ENCODE measurements at places on chromosomes 2 and 18.

DNA sequence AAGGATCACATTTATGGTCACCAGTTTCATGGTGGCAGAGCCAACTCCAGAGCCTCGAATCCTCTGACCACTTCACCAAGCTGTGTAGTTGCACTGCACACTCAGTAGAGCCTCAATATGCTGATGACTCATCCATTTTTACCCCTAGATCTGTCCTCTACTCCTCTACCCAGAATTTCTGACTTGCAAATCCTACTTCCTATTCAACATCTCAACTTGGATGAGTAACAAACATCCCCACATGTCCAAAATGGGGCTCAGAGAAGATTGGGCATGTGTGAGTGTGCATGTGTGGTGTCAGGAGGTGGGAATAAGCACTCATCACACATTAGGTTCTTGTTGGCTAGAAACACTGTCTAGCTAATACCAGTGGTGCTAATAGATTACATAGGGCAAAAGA, 57.8 kb upstream of the IGFBP2 start:
- no peak for DNase-seq

- no peak for DNase-seq
Observed at GRCh38 chr2:176167398-176167797, 10.3 kb downstream of the HOXD3 start.

DNA sequence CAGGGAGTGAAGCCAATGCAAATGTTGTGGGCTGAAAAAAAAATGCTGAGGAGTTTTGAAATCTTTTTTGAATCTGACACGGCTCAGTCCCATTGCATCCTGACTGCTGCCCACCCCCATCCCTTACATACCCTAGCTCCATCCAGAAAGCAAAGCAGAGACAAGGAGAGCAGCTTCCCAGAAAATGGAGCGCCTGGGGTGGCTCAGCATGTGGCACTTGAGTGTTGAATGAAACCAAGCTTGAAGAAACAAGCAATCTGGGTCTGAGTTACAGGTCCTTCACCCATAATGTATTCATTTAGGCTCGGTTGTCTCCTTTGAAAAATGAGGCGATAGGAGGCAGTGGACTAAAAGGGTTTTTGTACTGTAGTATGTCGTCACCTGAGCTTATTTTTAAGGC, 244.2 kb upstream of the ACVR2A start:
- DNase-seq, result no peak

GRCh38 chr2:14261771-14262170, 370.7 kb upstream of the LRATD1 start:
- no peak for DNase-seq

- DNase-seq, result no peak
Observed at GRCh38 chr18:74873629-74874028, 276.0 kb downstream of the ZNF407 start.

- DNase-seq, result no peak
Observed at GRCh38 chr2:66888791-66889631, 454.1 kb downstream of the MEIS1 start.

DNA sequence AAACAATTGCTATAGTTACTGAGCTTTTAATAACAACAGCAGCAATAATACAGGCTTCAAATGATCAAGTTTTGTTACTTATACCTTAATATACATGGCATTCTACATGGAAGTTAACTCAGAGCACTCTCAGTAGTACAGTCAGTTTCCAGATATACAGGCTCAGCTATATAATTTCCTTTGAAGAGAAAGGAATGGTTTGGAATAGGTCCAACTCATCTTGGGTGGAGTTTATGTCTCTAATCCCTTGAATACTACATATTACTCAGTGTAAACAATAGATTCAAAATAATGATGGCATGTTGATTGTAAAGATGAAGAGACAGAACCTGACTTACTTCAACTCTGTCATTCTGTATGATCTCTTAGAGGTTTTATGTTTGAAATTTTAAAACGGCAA, 174.9 kb downstream of the EPHA4 start:
- no peak for DNase-seq

DNA sequence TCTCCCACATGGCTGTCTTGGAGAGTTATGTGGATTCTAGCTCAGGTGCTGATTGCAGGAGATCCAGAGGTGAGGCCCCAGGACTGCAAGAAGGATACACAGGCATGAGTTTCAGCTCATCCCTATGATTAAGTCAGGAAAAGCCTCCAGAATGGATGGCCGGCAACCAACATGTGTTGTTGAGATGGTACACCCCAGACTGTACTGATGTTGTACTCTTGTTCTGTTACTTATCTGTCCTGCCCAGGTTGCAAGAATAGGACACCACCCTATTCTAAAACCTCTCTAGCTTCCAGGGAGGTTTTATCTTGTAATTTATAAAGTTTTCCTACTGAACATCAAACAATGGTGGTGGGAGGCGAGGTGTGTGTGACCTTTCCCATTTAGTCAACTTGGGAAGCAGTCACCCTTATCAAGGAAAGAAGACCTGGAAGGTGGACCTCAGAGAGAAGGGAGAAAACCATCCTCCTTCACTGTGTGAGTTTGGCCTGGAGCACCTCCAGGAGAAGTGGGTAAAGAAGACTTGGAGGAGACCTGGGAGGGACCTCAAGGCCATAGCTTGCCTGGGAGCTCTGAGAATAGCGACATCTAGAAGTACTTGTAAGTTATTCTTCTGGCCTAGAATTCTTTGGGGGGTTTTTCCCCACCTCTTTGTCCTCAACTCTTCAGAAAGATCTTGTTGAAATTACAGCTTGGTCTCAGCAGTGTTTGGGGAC, 8.6 kb downstream of the FAM124B start:
- no peak for DNase-seq

Measured in activated CD4-positive, CD25-positive, alpha-beta regulatory T cell treated with anti-CD3 and anti-CD28 coated beads, Interleukin-2, amount 50 U/mL, for 16 hours (primary cell).